Substantia nigra (tissue), 51 donors: ENCODE measurements at places on chromosomes 13 and 19.

- no peak for DNase-seq
These were observed 253.8 kb downstream of the KLF12 start for GRCh38 chr13:73880365-73880764.

DNA sequence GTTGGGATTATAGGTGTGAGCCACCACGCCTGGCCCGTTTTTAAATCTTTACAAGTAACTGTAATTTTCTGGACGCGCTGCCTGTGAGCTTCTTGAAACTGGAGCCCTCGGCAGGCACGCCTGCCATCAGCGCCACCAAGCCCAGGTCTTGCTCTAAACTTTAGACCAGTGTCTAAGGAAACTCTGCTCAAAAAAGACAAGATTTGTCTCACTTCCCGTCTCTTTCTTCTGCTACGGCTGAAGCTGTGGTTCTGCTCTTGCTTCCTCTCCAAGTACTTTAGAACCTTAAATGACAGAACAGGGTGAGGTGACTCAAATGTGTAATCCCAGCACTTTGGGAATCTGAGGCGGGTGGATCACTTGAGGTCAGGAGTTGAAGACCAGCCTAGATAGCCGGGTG, 24.9 kb downstream of the RCN3 start:
- no peak for DNase-seq

DNA sequence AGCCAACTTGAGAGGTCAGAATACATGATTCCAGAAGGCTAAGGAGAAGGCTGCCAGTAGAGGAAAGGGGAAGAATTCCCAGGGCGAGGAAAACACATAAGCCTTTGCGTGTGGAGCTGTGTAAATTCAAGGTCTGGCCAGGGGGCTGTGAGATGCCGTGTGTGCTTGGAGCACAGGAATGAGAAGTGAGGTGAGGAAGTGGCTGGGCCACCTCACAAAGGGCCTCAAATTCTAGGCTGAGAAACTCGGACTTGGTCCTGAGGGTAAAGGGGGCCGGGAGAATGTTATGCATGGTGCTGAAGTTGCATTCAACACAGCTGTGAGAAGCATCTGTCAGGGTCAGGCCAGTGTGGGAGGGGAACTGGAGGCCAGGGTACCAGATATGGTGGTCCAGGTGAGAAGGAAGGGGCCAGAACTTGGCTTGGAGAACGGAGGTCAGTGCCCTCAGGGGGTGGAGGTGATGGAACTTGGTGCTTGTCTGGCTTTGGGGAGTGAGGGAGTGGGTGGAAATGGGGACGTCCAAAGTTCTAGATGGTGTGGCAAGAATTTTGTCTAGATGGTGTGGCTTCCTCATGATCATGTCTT, 4.9 kb upstream of the ZNF580 start:
- no peak for DNase-seq

GRCh38 chr19:34084396-34085145, 87.7 kb upstream of the LSM14A start:
- no peak for DNase-seq

- DNase-seq: no peak
These were observed 101.3 kb upstream of the SLC15A1 start for GRCh38 chr13:98853771-98854221.
